ENCODE measurements at places on chromosomes 1 and 21.
A peak's percentile ranks its signal among the peaks of the same experiment; 100 is the strongest.

- no peak for DNase-seq
Observed at GRCh38 chr1:118990513-118991152, 2.5 kb upstream of the TBX15 start.

DNA sequence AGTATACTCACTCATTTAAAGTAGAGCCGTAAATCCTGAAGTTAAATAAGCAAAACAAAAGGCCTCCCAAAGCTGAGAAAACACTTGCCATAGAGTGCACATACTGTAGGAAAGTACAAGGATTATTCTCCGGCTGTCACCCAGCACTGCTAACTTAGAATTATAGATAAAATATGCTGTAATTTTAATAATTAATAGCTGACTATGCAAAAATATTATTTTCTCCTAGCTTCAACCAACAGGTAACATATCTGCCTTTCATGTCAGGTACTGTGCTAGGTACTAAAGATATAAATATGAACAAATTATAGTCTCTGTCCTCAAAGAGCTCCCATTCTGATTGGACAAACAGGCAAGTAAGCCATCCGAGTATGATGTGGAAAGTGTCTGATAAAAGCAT, 233.2 kb downstream of the FGGY start:
- DNase-seq: no peak

GRCh38 chr1:26706315-26706714, 10.5 kb downstream of the ARID1A start:
- no peak for DNase-seq

DNA sequence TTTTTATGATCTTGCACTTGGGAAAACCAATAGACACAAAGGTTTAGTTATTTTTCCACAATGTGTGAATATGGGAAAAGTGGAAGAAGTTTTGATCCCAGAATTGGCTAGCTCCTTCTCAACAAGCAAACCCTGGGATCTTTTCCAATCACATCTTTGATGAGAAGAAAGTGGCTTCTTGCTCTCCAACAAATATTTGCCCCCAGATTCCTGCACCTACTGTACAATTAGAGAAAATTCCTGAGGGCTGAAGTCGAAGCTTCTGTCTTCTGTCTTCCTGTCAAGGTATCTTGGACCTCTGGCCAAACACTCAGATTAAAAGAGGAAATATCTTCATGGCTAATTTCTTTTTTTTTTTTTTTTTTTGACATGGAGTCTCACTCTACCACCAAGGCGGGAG, 113.1 kb upstream of the SLC45A1 start:
- no peak for DNase-seq

DNA sequence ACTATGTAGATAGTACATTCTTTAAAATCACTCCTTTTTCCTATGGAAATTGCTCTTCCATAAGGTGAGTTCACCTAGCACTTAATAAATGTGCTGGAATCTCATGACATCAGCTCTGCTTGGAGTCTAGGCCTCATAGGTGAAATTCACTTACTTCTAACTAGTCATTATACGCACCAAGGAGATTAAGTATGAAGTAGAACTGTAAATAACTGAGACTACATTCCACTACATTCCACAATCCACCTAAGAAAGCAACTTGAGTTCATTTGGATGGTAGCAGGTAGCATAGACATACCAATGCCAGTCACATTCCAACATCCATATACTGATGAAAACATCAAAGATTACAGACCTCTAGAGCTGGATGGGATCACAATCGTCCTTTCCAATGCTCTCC, 64.3 kb downstream of the NIBAN1 start:
- no peak for DNase-seq

DNA sequence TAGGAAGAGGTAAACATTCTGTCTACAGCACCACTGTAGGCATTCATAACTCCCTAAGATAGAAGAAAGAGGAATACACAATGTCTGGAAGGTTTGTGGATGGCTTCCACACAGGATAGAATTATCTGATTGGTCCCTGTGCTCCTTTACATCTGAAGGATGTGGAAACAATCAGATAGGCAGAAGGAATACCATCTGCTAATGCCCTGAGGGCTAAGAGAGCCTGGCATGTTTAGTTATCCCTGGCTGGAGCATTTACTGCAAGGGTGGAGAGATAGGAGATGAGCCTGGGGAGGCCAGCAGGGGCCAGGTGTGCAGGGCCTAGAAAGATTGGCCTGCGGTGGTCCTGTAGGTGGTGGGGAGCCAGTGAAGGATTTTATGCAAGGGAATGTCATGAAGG, 8.6 kb upstream of the ACBD3 start:
- no peak for DNase-seq

DNA sequence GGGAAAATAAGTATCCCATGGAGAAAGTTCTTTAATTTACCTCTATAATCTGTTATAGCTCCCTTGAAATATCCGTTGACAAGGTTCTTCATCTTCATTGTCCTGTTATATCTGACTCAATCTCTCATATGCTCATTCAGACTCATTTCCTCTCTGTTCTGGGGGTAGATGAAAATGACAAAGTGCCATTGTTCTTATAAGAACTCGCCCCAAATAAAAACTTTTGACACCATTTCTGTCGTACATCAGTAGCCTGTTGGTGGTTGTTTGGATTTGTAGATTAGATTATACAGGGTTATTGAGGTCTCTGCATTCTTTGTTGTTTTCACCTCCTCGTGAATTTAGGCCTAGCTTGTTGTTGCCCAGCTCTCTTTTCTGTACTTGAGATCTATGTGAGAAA, 55.2 kb upstream of the IPO9 start:
- no peak for DNase-seq

DNA sequence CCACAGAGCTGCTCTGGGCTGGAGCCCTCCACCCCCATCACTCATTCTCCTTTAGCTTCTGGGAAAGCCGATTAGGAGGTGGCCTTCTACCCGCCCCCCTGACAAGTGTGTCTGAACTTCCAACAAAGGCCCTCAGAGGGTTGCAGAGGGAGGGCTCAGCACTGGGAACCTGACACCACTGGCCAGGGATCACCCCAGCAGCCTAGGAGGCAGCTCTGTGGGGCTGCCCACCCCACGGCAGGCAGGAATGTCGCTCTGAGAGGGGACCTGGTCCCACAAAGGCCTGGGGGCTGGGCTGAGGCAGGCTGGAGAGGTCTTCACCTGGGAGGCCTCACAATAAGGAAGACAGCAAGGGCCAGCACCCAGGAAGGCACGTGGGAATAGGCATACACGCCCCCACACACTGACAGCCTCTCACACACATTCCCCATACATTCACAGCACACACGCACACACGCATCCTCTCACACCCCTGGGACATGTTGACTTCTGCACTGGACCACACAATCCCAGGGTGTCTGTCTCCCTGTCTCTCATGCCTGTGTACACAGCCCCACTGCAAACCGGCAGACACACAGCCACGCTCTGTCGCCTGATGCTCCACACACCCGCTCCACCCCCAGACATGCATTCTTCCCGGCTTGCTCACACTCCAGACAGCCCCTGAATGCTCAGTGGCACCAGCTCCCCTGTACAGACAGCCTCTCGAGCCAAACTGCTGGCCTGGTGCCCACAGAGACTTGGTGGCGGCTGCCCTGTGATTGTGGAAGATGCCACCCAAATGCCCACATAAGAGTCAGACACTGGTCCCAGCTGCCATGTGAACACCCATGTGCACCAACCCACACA, 30.7 kb downstream of the DMBX1 start:
- no peak for DNase-seq

GRCh38 chr1:219570937-219571336, 42.0 kb downstream of the ZC3H11B start:
- no peak for DNase-seq

DNA sequence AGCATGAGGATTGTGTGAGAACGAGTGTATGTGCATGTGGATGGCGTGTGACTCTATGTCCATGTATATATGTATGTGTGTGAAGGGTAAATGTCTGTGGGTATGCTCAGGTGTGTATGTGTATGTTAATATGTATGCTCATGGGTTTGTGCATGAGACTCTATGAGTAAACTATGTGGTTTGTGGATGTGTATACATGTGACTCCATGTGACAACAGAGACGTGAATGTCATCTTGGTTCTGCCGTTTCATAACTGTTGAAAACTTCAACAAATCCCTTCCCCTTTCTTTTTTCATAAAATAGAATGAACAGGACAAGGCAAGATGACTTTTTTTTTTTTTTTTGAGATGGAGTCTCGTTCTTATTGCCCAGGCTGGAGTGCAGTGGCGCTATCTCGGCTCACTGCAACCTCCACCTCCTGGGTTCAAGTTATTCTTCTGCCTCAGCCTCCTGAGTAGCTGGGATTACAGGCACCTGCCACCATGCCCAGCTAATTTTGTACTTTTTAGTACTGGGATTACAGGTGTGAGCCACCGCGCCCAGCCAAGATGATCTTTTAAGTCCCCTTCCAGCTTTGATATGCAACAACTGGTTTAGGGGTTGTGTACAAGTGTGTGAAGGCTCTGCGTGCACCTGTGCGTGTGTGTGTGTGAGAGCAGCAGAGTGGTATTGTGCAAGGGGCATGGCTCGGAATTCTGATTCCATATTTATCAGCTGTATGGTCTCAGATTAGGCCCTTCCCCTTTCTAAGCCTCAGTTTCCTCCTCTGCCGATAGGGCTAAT, 106.3 kb downstream of the EBNA1BP2 start:
- no peak for DNase-seq

- peak; percentile 27 for DNase-seq
Observed at GRCh38 chr1:40980453-40981121, 1.1 kb downstream of the CTPS1 start.

DNA sequence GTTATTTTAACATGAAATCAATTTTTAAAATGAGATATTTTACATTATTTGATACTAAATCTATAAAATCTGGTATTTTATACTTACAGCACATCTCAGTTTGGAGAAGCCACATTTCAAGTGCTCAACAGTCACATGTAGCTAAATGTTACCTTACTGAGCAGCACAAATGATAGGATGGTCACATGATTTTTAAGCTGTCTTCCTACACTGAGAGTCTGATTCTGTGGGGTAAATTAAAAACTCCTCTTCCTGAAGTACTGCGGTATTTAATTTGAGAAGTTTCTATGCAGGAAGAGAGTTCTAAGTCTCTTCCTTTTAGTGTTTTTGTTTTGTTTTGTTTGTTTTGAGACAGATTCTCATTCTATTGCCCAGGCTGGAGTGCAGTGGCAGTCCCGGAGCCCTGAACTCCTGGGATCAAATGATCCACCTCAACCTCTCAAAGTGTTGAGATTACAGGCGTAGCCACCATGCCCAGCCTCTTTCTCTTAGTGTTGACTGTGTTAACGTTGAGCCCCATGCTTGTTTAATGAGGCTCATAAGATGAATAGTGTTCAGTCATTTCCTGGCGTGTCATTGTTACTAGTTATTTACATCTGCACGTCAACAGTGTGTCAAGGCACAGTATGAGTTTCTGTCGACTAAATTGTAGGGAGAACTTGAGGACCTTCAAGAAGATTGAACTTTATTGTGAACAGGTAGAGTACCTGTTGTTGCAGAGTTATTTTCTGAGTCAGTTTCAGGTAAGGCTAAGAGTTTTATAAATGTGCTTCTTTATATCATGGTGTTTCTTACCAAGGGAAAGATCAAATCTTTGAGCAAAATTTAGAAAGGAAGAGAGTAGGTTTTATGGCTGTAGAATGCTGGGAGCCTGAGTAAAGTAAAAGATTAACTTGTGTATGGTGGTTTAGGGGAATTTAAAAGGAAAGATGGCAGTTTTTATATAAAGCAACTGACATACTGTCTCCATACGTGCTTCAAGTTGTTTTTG, 3.3 kb downstream of the CNST start:
- no peak for DNase-seq

DNA sequence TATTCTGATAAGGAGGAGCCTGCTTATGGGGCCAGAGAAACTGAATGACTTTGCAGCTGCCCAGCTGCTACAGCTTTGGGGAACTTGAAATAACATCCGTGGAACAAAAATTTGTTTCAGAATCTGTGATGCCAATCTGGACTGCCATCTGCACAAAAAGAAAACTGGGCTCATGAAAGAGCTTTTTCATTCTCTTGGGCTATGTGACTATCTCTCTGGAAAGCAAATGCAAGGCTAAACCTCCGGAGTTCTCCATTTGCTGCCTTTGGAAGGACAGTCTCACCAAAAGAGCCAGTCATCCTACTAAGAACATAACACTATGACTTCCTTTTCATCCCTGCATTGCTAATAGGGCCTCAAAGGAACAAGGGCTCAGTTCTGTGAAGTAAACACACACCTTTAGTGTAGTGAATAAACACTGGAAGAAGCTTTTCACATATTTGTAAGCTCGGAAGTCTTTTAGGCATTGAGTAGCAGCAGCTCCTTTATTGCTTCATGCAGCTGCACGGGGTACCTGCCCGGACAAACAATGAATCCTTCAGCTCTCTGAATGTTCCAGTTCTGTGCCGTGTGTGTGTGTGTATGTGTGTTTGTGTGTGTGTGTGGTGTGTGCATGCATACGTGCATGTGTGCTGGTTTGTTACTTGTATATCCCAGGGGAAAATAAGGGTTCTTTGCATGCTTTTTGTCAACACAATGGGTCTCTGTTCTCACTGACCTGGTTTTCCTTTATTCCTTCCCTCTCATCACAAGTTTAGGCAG, 255.5 kb upstream of the SGIP1 start:
- no peak for DNase-seq

GRCh38 chr1:213596729-213597128, 391.0 kb upstream of the PROX1 start:
- no peak for DNase-seq

DNA sequence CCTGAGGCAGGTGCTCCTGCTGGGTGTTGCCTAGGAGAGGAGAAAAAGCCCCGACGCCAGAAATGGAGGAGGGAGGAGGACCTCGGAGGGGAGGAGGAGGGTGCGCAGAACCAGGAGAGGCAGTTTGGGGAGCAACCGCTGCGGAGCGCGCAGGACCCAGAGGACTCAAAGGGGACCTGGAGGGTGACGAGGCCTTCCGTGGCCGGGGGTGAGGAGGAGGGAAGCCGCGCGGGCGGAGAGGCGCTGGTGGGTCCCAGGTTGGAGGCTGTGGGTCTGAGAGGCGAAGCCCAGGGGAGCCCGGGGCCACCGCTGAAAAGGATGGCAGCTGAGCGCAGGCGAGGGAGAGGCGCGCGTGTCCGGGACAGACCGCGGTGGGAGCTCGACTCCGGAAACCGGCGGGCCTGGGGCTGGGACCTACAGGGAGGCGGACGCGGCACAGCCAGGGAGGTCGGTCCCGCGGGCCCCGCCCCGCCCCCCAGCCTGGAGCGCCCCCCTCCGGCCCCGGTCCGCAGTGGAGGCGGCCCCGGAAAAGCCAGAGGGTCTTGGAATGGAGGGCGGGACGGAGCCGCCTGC, 15.1 kb downstream of the RNF223 start:
- no peak for DNase-seq

GRCh38 chr1:84859866-84860265, 33.1 kb downstream of the LPAR3 start:
- no peak for DNase-seq

GRCh38 chr1:6207075-6207885, 1.4 kb downstream of the RNF207 start:
- no peak for DNase-seq

GRCh38 chr1:15970911-15971310, 5.0 kb downstream of the ZBTB17 start:
- no peak for DNase-seq
